ENCODE measurements at places on chromosomes 7 and 10.

GRCh38 chr10:42864575-42864974, 82.0 kb downstream of the BMS1 start:
- no peak for DNase-seq

- DNase-seq, result peak; percentile 36
These were observed 81.2 kb upstream of the UCN3 start for GRCh38 chr10:5283305-5284158.

GRCh38 chr10:124572751-124573150, 111.1 kb downstream of the LHPP start:
- DNase-seq, result no peak

DNA sequence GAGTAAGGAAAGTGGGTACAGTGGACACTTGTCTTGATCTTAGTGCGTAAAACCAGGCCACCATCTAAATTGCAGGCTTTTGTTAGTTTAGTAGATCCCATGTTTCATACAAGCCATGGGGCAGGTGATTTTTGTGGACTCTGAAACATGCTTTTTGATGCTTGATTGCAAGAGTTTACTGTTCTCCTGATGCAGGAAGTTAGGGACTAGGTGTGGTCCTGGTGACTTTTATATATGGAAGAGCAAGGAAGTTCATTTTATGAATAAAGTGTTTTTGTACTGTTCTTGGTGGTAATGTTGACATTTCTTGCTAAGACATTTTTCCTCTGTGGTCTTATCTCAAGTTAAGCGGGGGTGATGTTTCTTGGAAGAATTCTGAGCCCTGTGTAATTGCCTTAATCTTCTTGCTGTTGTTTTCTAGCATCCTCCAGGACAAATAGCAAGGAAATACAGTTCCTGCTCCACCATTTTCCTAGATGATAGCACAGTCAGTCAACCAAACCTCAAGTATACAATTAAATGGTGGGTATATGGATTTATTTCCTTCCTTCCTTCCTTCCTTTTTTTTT, 89.0 kb upstream of the GJD4 start:
- DNase-seq, result no peak

DNA sequence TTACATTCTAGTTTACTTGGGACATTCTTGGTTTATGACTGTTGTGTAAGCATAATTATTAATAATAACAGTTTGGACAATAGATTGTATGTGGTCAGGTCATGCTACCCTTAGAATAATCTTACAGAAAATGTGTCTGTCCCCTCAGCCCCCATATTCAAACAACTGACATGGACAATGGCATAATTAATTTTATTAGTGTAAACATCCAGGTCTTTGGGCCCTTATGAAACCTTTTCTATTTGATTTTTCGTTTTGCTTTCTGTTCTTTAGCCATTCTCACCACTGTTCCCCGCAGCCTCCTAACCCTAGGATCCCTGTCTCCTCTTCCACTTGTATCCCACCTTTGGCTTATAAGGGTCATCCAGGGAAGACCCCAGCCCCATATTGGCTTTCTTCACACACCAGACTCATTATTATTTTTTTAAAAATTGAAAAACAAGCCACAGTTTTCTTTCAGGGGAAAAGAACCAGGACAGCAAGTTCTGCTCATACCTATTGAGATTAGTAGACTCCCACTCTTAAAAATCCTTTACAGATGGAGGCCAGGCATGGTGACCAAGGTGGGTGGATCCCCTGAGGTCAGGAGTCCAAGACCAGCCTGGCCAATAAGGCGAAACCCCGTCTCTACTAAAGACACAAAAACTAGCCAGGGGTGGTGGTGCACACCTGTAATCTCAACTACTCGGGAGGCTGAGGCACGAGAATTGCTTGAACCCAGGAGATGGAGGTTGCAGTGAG, 11.5 kb downstream of the VIM start:
- DNase-seq, result no peak

DNA sequence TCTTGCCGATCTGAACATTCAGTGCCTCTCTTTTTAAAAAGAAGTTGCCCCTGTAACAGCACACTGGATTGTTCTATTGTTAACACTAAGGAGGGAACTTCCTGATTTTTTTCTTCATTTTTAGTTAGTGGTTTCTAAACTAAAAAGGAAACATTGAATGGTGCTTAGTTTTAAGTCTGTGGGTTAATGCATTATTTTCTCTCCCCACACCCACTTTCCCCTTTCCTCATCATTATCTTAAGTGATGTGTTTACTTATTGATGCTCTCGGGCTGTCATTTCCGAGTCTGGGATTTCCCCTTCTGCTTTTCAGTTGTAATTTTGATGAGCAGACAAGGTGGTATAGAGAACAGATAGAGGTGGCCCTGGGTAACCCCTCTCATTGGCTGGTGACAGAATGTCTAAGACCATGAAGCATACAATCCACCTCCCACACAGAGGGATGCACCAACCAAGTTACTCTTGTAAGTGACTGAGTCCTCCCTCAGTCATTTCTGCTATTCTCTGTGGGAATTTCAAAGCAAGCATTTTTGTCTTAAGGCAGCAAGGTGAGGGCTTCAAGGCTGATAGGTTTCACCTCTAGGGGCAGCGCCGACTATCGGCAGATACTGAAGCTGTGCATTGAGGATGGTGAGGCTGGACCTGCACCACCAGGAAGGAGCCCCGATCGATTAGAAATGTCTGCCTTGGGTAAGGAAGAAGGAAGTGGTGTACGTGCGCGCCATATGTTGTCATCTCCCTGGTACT, 49.5 kb downstream of the CHN2 start:
- DNase-seq, result peak; percentile 4

- DNase-seq, result no peak
These were observed 56.5 kb upstream of the AGMO start for GRCh38 chr7:15618275-15618674.

DNA sequence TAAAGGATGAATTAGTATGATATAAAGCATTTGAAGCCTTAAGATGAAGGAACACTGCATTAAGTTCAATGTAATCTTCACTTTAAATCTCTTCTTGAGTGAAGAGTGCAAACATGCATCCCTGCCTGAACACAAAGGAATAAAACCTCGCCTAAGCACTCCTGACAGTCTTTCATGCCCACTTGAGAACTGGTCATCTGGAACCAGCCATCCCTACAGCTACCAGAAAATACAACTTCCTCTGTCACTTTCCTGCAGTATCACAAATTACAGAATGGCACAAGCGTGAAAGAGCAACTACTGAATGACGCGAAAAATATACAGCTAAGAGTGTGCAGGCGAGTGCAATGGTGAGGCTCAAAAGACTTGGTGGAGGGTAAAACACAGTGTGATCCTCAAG, 1079.9 kb downstream of the CNTNAP2 start:
- no peak for DNase-seq

DNA sequence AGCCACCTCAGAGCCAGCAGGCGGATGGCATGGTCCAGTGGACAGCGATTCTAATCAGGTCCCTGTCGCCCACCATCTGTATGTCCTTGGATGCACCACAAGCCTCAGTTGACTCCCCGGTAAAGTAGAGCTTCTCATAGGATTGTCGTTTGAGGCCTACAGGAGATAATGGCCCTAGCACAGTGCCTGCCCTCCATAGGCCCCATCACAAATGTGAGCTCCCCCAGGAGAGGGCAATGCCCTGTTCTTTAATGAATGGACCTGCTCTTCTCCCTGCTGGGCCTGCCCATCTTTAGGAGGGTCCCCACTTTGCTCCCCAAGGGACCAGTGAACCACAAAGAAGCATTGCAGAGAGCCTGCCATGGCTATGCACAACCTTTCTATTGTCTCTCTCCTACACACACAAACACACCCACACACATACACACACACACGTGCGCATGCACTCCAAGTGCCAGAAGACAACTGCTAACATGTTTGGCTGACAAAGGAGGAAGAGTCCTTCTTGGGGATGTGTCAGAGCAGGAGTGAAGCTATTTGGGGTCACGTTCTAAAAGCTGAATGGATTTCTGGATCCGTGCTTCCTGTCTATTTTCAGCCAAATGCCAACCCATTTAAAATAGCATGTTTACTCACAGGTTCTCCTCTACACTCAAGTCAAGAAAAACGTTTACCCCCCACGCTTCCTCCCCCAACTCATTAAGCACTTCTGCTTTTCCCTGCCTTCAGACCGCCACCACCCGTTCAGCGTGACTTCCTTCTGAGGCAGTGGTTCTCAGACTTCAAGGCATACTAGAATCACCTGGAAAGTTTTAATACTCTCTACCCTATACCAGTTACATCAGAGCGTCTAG, 196.1 kb downstream of the GRID1 start:
- no peak for DNase-seq

DNA sequence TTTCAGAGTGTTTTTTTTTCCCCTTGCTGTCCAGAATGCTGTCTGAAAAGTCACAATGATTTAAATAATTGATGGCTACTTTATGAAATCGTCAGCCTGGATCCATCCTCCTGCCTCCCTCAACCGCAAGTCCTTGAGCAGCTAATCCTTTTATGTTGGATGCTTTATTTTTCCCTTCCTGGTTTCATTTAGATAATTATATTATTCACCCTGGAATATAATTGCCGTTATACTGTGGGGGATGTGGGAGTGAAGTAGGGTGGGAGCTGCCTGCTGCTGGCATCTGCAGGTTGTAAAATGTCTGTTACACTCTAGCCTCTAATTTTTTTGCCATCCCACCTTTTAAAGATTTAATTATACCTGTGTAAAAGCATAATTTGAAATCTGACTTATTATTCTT, 290.5 kb upstream of the LRGUK start:
- DNase-seq, result no peak

- no peak for DNase-seq
These were observed 6.1 kb upstream of the MYOZ1 start for GRCh38 chr10:73647211-73647874.

DNA sequence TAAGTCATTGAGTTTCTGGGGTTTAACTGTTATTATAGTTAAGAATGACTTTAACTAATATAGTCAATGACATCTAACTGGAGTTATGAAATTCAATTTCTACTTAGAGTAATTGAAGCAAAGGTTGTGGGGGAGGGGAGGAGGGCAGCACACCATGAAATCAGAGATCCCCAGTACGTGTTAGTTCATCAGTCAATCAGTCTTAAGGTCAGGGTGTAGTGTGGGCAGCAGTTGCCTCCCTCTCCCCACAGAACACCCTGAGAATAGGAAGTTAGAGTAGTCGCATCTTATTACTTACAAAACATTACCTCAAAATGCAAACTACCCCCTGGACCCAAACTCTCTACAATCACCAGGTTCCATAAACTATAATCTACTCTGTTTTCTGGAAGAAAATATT, 7.0 kb upstream of the HPS1 start:
- no peak for DNase-seq

GRCh38 chr10:61000769-61001730, 57.1 kb upstream of the RHOBTB1 start:
- no peak for DNase-seq

DNA sequence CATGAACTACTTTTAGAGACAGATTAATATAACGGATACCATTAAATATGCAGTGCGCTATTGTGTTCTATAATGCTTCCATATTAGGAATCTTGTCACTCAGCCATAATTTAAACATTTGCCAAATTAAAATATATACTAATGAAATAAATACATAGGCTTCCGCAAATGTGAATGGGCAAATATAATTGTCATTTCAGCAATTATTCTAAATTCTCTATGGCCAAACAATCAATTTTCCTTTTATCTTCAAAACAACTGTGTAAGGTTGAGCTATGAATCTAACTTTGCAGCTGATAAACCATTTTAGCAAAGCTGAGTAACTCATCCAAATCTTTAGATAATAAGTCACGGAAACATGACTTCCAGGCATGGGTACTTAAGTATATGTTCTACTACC, 20.7 kb upstream of the TSPAN13 start:
- no peak for DNase-seq

DNA sequence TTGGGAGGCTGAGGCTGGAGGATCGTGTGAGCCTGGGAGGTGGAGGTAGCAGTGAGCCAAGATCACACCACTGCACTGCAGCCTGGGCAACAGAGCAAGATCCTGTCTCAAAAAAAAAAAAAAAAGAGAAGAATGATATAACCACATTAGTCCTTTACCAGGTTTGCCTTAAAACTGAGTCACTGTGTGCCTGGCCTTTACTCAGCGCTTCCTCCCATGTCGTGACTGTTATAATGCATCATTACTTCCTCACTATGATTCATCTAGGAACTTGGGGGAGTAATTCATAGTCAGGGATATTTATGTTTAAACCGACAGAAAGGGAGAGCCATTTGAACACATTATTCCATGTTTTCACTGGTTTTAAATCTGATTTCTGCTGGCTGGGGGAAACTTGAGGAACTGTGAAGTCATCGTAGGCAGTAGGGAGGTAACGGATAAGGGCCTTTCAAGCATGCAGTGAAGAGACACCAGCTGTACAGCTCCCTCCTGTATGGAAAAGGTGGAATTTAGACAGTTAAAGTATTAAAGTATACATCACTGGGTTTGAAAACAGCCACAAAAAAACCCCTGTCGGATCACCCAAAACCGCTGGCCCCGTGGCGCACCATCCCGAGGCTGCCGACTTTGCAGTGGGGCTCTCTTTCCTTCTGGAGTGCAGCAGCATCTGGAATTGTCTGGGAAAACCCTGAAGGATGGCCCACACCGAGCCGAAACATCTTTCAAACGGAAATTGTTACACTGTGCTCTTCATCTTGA, 119.8 kb downstream of the NKX6-2 start:
- no peak for DNase-seq

GRCh38 chr7:116687801-116688201, 15.8 kb downstream of the MET start:
- no peak for DNase-seq

DNA sequence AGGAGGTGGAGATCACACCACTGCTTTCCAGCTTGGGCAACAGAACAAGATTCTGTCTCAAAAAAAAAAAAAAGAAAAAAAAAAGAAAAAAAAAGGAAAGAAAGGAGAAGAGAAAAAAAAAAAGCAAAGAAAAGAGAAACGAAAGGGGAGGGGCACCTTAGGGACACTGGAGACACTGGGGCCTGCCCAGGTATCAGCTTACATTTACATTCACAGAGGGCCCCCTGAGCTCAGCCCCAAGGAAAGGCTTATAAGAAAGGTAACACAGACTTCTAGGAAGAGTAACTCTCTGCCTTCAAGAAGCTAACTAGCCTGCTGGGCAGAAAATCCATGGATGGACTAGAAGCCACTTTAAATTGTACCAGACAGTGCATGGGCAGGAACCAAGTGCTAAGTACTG, 108.8 kb downstream of the NPY start:
- DNase-seq, result no peak

GRCh38 chr10:5503477-5503835, 4.1 kb upstream of the CALML5 start:
- DNase-seq, result no peak

- no peak for DNase-seq
These were observed 293.0 kb upstream of the AKR1E2 start for GRCh38 chr10:4532976-4533375.

- DNase-seq, result no peak
These were observed 39.1 kb downstream of the GOLGA7B start for GRCh38 chr10:97888641-97889262.

GRCh38 chr7:149007611-149008010, 20.7 kb downstream of the PDIA4 start:
- no peak for DNase-seq

DNA sequence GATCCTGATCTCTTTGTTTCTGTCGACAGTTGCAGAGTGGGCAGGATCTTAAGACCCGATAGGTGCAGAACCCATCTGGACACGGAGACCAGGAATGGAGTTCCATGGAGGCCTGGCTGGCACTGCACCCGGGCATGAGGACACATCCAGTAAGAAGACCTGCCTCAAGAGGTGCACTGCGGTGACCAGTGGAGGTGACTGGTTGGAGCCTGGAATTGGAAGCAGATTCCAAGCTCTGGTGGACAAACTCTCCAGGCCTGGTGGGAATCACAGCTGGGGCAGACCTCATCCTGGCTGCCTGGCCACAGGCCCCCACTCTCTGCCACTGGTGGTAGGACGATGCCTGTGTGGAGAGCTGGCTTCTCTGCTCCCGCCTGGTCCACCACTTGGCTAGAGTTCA, 31.0 kb downstream of the ZNF775 start:
- DNase-seq, result no peak
